ENCODE measurements at places on chromosomes 4 and X. TPM values are rescaled to one million over a fixed set of nuclear protein-coding genes. Genes with fewer than 3 reads are reported as not detected.

DNA sequence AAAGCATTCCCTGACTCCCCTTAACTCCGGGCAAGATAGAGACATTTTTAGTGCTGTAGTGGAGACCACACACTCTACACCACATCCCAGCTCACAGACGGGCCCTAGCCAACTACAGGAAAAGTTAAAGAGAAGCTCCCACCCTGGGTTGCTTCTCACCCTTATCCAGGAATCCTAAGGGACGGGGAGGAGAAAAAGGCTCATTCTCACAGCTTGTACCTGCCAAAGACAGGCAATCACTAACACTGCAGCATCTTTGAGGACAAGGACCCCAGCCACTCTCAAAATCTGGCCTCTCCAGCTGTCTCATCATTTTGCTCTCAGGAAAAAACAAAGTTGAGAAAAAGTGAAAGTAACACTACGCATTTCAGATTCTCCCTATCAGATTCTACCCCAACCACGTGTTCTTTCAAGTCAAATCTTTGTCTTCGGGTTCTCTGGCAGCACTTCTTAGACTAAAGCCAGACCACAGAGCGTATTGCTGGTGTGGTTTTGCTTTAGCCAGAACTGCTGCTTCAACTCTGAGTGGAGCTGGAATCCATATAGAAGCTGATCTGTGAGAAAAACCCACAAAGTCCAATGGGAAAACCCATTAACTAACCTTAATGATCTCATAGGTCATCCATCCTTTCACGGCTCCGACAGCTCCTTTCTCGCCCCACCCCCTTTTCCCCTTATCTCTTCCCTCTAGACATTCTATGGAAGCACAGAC, 605.9 kb upstream of the DIPK2B start:
- peak; percentile 87 for DNase-seq

- DNase-seq: no peak
Observed at GRCh38 chrX:154008521-154008920, 11.2 kb downstream of the IRAK1 start.

DNA sequence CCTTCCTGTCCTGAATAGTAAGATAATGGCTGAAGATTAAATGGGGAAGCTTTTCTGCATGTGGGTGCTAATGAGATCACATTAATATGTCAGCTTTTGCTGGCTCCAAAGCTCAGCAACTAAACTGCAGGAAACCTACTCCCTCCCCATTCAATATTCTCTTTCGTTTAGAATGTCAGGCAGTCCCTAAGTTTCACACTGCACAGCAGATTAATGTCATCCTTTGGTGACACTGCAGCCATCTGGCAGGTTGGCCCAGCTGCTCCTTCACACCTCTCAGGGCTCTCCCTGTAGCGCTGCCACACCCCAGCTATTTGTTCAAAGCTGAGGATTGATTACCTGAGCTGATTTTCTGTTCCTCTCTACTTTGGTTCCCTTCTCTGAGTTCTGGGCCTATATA, 110.5 kb downstream of the KDR start:
- DNase-seq: no peak

The MND1 gene
- total RNA-seq: 13.4 TPM
